Astrocyte of the spinal cord (primary cell): ENCODE measurements at places on chromosomes 3 and 15.

DNA sequence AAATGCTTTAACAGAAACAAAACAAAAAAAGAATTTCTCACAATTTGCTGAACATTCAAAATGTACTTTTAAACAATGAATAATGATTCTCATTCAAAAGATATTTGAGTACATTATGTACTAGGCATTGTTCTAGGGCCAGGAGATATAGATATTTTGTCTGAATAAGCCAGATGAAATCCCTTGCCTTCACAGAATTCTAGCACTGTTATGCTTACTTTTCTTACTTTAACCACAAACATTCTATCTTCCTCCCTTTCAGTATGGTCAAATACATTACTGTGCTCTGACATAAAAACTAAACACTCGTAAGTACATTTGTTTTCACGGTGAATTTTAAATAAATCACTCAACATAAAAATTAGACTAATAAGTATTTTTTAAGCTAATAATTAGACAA, 116.7 kb downstream of the ADAM10 start:
- peak; percentile 80 for DNase-seq

DNA sequence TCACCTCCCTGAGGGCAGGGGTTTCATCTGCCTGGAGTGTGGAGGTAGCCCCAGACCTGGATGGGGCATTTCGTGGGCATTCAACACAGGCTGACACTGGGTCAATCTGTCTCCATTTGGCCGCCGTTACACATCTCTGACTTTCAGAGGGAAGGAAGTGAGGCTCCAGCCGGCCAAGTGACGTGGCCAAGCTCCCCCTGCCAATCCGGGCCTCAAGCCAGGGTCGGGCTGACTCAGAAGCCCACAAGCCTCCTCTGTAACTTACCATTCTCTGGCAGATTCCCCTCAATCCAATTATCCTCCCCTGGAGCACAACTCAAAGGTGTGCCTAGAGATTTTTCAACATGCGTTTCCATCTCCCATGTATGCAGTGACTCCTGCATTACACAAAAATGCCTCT, 227.6 kb downstream of the KLF13 start:
- DNase-seq, result peak; percentile 93

- DNase-seq, result no peak
Measured at GRCh38 chr3:149949181-149949580, 21.5 kb downstream of the PFN2 start.

GRCh38 chr3:161989012-161989411, 492.4 kb downstream of the OTOL1 start:
- DNase-seq, result no peak

GRCh38 chr3:128198313-128198712, 45.0 kb downstream of the EEFSEC start:
- DNase-seq, result no peak

- no peak for DNase-seq
Measured at GRCh38 chr15:57651445-57651844, 55.1 kb upstream of the POLR2M start.

GRCh38 chr3:193826159-193826795, 233.3 kb downstream of the OPA1 start:
- peak; percentile 86 for DNase-seq

GRCh38 chr15:59218710-59219109, 12.1 kb downstream of the LDHAL6B start:
- DNase-seq, result no peak

DNA sequence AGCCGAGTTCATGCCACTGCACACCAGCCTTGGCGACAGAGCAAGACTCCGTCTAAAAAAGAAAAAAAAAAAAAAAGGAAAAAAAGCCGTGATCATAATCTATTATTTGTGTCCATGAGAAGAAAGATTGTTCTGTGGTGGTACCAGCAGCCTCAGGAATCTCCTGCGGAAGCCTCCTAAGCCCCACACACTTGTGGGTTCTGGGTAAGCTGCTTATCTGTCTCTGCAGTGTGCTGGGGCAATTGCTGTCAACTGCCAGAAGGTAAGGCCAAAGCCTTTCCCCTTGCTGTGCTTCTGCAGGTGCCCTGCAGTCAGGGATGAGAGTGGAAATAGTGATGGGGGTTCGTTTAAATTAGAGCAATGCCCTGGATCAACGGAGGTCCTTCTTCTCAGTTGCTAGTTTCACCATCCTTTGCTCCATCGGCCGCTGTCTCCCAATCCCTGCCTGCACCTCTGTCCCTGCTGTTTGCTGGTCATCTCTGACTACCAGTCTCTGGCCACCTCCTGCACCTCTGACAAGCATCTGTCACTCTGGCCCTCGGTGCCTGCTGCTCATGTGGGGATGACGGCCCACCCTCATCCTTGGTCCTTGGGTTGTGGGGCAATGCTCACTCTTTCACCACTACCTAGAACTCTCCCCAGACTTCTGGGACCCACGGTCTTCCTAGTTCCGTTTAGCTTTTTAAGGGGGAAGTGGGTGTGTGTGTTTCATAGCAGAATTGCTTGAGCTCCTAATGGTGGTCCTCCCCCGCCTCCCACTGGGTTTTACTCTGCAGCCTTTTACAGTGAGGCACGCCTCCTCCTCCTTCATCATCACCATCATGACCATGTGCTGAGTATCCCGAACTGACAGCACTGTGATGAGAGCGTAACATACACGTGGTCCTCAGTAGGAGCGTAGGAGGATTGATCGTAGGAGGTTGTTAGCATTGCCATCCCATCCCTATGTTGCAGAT, 25.5 kb downstream of the CHRD start:
- no peak for DNase-seq

GRCh38 chr3:154430014-154430413, at the start of gene GPR149:
TSS of gene GPR149 (minus strand) at chr3:154430190. CDS start at chr3:154429615, 575 bp downstream.
- DNase-seq, result no peak

GRCh38 chr3:62833538-62833937, 41.7 kb downstream of the CADPS start:
- DNase-seq, result peak; percentile 5

DNA sequence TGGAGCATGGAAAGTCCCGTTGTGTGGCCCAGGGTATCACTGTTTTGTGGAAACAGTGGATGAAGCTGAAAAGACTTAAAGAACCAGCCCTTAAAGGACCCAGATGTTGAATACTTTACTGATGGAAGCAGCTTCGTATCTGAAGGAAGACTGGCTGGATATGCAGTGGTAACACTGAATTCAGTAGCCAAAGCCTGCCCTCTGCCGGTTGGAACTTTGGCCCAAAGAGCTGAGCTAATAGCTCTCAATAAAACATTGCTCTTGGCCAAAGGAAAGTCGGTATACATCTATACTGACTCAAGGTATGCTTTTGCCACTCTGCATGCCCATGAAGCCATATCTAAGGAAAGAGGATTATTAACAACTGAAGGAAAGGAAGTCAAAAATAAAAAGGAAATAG, 885.4 kb downstream of the PDCD6IP start:
- peak; percentile 59 for DNase-seq

DNA sequence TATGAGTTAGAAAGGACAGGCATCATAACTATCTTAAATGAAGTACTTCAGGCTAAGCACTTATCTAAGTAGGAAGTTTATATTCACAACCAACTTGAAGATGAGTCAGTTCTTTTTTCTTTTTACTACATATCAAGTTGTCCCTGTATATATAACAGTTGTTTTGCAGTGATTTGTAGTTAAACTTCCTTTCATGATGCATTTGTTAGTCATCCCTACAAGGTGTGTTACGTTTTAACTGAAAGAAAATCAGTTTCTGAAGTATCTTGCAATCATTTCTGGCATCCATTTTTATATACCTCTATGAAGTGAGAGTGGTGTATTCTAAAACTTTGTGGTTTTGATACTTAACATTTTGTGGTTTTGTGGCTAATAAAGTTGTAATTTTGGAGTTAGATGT, 46.1 kb downstream of the ZFAND6 start:
- DNase-seq, result peak; percentile 67

GRCh38 chr15:91885714-91886270, 32.3 kb downstream of the SLCO3A1 start:
- no peak for DNase-seq

- no peak for DNase-seq
Measured at GRCh38 chr3:171439996-171440395, 20.2 kb downstream of the TNIK start.

DNA sequence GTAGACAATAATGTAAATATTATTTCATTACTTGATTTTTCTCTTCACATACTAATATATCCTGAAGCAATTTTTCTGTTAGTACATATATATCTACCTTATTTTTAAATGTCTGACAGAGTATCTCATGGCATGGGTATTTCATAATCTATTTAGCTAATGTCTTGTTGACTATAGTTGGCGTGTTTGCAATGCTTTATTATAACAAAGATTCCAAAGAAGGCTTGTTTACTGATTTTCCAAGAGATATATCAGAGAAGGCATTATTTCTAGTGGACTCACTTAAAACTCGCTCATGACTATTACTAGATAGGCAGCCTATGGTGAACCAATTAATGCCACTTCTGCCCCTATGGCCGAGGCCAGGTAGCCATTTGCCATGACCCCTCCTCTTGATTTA, 152.4 kb upstream of the RORA start:
- DNase-seq, result no peak

DNA sequence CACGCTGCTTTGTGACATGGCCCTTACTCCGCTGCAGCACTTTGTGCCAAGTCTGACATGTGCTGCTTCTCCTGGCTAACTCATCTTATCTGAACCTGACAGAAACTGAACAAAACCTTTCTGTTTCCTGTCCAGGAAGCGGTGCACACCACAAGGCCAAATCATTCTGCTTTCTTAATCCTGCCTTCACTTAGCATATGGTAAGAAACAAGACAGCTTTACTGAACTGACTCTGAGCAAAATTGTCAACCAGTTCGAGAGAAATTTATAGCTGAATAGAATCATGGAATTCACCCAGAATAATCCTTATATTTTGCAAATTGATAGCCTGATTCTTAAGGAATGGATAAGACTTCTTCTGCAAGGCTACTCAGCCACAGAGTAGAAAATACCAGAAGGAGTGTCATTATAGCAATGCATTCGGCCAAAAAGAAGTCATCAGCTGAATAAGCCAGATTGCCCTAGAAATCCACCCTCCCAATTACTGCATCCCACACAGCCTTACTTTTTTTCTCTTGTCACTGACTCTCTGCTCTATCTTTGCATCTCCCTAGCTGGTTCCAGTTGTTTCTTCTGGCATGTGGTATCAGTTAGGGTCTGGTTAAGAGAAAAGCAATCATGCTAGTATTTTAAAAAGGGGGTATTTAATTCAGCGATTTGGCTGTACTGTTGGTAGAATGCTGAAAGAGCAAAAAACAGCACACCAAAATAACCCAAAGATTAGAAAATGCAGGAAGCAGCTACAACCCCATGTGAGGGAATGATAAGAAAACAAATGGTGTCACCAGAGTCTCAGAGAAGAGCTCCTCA, 41.6 kb upstream of the STRIT1 start:
- DNase-seq, result no peak

- peak; percentile 96 for DNase-seq
Measured at GRCh38 chr3:100045696-100046095, 68.6 kb downstream of the FILIP1L start.

GRCh38 chr15:66881173-66881905, 179.3 kb downstream of the SMAD6 start:
- no peak for DNase-seq
